Stimulated activated naive CD4-positive, alpha-beta T cell treated with Interleukin-2 at 50 U/mL for 16 hours (primary cell): ENCODE measurements at places on chromosomes 12 and 14.

DNA sequence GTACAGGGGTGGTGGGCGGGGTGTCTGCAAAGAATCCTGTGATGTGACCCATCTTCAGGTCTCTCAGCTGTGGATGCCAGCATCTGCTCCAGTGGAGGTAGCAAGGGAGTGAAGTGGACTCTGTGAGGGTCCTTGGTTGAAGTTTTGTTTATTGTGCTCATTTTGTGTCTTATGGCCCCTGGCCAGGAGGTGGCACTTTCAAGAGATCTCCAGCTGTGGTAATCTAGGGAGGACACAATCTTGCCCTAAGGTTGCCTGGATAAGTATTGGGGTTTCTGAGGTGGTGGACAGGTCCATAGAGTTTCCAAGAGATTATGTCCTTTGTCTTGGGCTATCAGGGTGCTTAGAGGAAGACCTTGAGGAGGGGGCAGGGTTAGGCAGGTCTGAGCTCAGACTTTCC lies 260.7 kb downstream of the CCDC59 start:
- DNase-seq: no peak

DNA sequence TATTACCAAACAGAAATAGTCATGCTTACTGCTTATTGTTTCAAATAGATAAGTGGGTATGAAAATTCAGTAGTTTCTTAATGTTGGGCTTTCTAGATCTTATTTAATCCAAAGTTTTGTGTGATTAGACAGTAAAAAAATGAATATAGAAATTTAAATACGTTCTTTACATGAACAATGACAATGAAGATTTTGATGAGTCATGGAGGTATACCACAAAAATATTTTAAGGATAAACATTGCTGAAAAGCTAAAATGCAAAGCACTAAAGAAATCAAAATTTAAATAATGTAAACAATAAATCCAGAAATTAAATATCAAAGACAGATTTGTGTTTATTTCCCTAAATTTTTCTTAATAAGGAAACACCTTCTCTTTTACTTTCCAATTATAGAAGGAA lies 78.3 kb downstream of the PIK3C2G start:
- no peak for DNase-seq

- DNase-seq: no peak
These were observed 82.3 kb downstream of the PUS7L start for GRCh38 chr12:43676183-43676813.

DNA sequence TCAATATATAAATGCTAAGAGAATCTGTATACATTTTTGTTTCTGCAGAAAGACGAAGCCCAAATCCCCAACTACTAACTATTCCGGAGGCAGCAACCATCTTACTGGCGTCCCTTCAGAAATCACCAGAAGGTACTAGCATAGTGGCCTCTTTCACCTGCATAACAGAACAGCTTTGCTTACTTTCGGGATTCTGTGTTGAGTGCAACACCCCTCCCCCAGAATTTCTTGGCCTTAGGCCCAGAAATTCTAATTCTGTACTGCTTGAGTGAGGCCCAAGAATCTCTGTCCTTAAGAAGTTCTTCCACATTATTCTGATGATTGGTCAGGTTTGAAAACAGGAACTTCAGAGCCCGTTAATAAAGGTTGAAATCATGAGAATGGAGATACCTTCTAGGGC lies 2.9 kb downstream of the SPX start:
- no peak for DNase-seq

- no peak for DNase-seq
These were observed 33.9 kb upstream of the MEG3 start for GRCh38 chr14:100791995-100792394.

DNA sequence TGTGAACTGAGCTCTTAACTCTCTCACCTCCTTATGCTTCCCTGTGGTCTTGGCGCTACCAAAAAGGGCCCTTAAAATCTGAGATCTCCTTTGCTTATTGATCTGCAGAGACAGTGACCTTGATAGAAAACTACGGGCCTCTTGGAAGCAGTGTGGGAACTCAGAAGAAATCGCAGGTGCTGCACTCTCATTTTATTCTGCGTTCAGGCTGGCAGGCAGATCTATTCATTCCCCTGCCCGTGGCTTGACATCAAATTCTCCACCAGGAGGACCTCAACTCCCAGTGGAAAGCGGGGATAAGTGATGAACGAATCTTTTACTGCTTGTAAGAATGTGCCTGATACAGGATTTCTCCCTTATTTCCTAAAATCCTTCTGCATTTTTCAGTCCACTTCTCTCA lies 143.2 kb upstream of the SEL1L start:
- no peak for DNase-seq

DNA sequence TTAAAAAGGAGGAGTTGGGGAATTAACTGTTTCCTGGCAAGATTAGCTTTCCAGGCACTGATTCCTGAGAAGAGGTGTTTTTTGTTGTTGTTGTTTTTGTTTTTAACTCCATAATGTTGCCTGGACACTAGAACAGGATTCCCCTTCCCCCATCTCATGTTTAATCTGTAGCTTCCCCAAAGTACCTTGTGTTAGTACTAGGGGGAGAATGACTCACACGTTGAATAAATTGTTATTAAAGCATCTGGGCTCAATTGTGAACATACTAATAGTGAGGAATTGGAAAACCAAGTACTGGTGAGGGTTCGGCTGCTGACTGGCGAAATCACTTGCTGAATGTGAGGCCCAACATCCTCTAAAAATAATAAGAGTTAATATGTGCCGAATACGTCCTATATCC lies 1.3 kb upstream of the GNG2 start:
- DNase-seq: no peak
